ENCODE measurements at places on chromosomes 2 and 18. TPM values are rescaled to one million over a fixed set of nuclear protein-coding genes. Genes with fewer than 3 reads are reported as not detected.

KRTCAP3 gene
- not detected for total RNA-seq

ASB18 gene
- not detected for total RNA-seq

CRYBA2 gene
- not detected for total RNA-seq

CD8B gene
- not detected for total RNA-seq

POTEC gene
- not detected for total RNA-seq

ACTG2 gene
- total RNA-seq = not detected

CXCR1 gene
- total RNA-seq = not detected

CCDC74A gene
- 3.5 TPM for total RNA-seq

PRSS56 gene
- not detected for total RNA-seq

CNDP1 gene
- not detected for total RNA-seq

All from lung microvascular endothelial cell (primary cell).